ENCODE measurements at places on chromosomes 6 and 20.

DNA sequence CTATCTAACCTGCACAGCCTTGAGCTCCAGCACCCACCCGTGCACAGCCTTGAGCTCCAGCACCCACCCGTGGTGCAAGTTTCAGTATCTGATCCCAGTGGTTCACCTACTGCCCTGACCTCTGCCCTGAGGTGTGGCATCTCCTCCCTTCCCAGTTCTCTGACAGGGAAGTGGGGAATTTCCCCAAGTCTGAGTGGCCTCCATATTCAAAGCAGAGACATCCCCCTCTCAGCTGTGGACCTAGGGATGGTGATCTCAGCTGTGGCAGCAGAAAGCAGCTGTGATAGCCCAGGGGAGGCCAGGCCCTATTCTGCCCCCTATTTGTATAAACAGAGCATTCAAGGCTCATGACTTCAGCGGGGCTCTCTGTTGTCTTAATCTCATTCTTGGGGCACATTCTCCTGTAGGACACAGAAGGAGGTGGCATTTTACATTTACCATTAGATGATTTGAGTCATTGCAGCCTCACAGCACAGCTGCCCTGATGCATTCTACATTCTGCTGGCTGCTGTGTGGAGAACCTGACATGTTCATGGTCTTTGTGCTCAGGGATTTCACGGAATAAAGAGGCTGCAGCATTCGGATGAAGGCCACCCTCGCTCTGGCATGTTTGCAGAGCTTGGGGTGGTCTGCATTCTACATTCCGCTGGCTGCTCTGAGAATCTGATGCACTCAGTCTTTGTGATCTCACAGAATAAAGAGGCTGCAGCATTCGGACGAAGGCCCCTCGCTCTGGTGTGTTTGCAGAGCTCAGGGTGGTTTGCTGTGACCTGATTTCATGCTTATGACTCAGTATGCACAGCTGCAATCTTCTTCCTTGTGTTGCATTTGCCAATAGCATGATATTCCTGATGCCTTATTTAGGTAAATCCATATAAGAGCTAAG is 16.9 kb downstream of the GPR31 start:
- no peak for DNase-seq

GRCh38 chr6:131721161-131721560 is 10.3 kb upstream of the CTAGE9 start:
- DNase-seq, result no peak

GRCh38 chr20:3326779-3327521 is 80.5 kb downstream of the DNAAF9 start:
- no peak for DNase-seq

GRCh38 chr20:58523072-58523970 is 8.1 kb upstream of the APCDD1L start:
- DNase-seq, result no peak

GRCh38 chr6:1382883-1383728 is 6.3 kb upstream of the FOXF2 start:
- peak; percentile 40 for DNase-seq

DNA sequence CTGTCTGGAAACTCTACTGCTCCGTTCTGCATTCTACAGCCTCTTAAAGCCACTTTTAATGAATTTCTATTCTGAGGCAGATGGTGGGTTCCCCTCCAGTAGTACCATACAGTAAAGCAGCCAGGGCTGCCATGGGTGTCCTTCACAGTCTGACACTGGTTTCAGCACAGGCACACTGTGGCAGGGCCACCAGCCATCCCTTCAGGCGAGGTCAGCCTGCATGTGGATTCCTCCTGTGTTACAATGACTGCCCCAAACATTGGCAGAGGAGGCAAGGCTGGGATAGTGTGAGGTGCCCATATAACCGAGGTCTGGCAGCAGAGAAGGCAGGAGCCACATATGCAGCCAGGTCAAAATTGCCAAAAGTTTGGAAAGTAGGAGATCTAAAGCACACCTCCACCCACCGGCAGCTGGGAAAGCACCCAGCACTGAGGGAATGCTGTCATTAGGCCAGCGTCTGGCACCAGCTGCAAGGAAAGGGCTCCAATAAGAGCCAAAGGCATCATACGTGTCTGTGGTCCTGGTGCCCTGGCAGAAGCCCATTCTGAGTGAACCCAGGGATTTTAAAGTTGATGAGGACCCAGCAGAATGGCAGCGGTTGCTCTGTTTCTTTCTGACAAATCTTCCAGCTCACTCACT is 24.0 kb downstream of the STK35 start:
- no peak for DNase-seq

DNA sequence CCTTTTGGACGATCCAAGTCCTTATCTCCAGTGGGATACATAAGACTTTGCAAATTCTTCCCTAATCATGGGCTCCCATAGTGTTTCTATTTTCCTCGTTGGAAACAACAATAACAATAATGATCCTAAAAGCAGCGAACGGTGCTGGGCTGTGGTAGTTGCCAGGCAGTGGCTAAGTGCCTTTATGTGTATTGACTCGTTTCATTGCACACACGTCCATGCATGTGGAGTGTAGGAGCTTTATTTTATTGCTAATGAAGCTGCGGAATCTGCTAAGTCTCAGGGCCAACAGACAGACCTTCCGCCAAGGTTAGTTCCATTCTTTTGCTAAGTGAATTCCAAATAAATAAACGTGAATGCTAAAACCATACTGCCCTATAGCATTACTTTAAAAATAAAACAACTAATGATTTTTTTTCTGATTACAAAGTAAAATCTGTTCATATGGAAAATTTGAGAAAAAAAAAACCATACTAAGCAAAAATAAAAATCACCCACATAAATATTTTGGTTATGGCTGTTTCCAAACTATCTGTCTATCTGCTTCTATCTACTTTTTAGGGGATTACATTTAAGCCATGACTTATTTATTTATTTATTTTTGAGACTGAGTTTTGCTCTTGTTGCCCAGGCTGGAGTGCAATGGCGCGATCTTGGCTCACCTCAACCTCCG is 297.9 kb downstream of the BMP7 start:
- DNase-seq, result no peak

DNA sequence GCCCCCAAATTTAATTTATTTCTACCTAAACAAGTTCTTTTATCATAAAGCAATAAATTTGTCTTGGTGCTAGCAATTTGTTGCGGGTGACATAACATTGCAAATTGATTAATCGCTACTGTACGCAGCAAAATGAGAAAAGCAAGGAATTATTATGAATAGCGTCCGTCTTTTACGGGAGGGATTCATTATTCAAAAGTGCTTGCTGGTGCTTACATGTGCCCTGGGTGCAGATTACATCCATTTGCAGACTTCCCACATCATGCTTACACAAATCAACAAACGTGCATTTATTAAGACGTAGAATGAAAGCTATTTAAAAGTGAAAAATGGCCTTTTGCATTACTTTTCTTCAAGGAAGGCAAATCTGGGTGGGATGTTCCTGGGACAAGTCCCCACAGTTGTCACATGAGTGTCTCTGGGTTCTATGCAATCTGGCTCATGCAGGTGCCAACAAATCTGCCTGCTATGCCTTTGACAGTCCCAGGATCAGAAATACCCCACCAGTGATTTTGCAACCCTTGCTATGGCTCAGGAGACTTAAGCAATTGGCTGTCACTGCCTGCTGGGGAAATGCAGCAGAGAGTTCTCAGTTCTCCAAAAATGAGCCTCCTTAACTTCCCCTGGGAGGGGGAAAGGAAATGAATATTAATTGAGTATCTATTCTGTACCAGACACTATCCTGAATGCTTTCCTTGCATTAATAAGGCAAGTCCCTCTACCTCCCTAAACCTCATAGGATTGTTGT is 30.1 kb upstream of the MAFB start:
- no peak for DNase-seq

GRCh38 chr20:62821726-62822210 is 4.9 kb downstream of the COL9A3 start:
- DNase-seq, result no peak

All from activated T-cell treated with anti-CD3 and anti-CD28 coated beads, Interleukin-2, amount 50 U/mL, for 48 hours (primary cell).